Fibroblast of the aortic adventitia (primary cell): ENCODE measurements at places on chromosomes 3 and 15. TPM values are rescaled to one million over a fixed set of nuclear protein-coding genes. Genes with fewer than 3 reads are reported as not detected.
A peak's percentile ranks its signal among the peaks of the same experiment; 100 is the strongest.

DNA sequence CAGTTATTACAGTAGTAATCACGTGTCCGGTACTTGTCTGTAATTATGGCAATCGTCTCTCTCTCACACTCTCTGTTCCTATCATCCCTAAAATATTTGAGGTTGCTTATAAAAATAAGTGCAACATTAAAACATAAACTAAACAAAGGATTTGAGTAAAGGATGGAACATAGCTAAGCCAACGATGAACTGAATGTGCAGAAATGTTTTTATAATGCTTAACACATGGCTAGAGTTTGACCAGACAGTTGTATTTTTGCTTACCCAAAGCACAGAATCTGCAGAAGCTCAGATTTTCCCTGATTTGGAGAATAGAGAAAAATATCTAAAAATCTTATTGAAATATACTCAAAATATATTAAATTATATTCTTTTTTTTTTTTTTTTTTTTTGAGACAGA, 1030.9 kb downstream of the NAALADL2 start:
- no peak for DNase-seq

DNA sequence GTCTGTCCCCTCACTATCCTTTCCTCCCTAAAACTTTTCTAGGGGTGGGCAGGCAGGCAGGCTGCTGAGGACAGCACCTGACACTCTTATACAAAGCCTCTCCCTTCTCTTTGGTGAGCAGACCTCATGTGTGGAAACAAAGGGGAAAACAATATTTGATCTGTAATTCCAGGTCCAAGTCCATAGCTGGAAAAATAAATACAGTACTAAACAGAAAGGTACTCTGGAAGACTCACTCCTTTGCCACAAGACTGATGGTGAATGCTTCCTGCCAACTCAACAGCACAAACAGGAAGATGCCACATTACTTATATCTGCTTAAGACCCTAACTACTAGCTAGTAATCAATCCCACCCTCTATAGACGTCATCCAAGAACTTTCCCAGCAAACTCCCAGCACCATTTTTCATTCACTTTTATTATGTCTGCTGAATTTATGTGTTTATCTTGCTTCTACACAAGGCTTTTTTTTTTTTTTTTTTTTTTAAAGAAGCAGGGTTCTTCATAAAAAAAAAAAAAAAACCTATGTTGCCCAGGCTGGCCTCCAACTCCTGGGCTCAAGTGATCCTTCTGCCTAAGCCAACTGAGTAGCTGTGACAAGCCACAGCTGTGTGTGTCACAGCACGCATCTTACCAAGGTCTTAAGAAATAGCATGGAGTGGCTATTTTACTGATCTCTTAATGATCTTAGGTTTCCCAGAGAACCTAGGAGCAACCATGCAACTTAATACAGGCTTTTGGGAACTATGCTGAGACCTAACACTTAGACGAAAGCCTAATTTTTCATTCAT, 44.2 kb upstream of the CSPG5 start:
- no peak for DNase-seq

Gene HRG
- not detected in 2 replicates for total RNA-seq

DNA sequence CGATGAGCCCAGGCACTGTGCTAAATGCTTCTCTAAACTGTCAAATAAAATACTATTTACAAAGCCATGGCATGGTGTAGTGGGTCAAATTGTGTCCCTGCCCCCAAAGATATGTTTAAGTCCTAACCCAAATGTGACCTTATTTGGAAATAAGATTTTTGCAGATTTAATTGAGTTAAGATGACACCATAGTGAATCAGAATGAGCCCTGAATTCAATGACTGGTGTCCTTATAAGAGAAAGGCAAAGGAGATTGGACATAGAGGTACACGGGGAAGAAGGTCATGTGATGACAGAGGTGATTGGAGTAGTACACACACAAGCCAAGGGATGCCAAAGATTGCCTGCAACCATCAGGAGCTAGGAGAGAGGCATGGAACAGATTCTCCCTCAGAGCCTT, 121.6 kb upstream of the VEPH1 start:
- no peak for DNase-seq

GRCh38 chr3:143237077-143237627, 117.6 kb downstream of the CHST2 start:
- peak; percentile 10 for DNase-seq

Gene IFT122
- total RNA-seq: 21.4 and 38.0 TPM in 2 replicates

DNA sequence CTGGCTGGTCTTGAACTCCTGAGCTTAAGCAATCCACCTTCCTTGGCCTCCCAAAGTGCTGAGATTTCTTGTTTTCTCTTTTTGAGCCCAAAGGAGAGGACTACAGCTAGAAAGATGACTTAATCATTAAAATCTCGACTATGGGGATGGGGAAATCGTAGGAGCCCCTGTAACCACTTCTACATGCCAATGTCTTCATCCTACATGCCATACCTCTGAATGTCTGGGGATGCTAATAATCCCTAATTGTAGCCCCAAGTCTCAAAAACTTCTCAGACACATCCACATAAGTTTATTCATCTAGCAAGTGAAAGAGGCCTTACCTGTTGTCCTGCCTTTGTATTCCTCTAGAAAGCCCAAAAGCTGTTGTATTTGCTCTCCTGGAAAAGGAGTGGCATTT, 3.7 kb upstream of the RHOV start:
- DNase-seq: no peak

DNA sequence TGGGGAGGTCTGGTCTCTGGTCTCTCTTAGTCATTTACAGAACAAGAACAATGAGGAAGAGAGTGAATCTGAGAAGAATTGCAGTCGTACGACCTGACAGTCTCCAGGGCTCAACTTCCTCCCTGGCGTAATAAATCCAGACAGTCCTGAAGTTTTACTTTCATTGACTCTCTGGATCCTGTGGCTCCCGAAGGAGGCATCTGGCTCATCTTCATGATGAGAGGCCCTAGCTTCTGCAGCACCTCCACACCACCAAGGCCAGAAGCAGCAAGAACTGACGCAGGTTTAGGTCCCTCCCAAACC, 11.8 kb upstream of the CYFIP1 start:
- DNase-seq: no peak

Gene GOLGA8S
- under 0.01 TPM in 1 of 2 replicates, not detected in the other for total RNA-seq

GRCh38 chr3:159458982-159459381, 529.7 kb upstream of the IL12A start:
- no peak for DNase-seq

GRCh38 chr15:66723826-66724731, 22.0 kb downstream of the SMAD6 start:
- peak; percentile 41 for DNase-seq

- no peak for DNase-seq
Measured at GRCh38 chr3:27024493-27024892, 344.7 kb downstream of the NEK10 start.

DNA sequence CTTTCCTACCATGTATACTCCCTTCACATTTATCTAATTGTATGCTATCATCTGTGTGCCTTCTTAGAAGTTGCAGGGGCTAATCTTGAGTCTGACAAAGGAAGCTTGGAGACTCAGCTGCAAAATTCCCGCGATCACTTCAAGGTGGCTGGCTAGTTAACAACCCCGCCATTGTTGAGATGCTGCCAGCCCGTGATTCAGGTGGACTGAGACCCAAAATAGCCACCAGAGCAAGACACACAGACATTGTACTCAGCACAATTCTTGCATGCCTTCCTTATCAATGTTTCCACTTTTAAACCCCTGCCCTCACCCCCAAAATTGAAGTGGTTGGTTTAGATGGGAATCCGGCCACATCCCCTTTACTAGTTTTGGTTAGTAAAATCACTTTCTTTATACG, 225.8 kb upstream of the ZNF717 start:
- no peak for DNase-seq

GRCh38 chr3:139476348-139476747, at the start of gene RBP2:
Gene RBP2 (minus strand): TSS chr3:139476516. CDS start chr3:139476459, 57 bp downstream.
- no peak for DNase-seq

- peak; percentile 9 for DNase-seq
Measured at GRCh38 chr3:73141525-73141924, 80.1 kb downstream of the EBLN2 start.

Gene RTP3
- total RNA-seq: not detected in 2 replicates

DNA sequence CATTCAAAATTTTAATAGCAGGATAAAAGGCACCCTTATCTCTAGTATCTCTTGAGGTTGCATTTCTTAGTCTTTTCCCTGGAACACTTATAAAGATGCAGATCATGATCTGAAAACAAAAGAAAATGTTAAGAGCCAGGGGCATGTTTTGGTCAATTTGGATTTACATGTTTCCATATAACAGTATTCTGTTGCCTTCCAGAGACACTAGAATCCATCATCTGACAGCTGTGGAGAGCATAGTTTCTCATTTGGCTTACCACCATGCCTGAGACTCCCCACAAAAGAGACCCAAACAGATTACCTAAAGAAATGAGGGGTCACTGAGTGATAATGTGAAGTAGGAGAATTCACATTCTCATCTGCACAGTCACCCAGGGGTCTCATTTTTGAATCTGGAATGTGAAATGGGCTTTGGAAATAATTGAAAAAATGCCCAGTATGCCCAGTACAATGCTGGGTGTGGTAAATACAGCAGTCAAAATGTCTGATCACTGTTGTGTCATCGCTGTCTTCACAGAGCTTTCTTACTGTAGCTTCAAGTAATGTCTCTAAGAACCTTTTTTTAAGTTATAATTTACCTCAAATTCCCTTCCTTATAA, 79.9 kb upstream of the ZBTB20 start:
- peak; percentile 52 for DNase-seq

- no peak for DNase-seq
Measured at GRCh38 chr15:53530761-53531160, 228.7 kb downstream of the WDR72 start.

- no peak for DNase-seq
Measured at GRCh38 chr15:32646291-32646690, 4.8 kb downstream of the SCG5 start.

- DNase-seq: peak; percentile 59
Measured at GRCh38 chr3:45819543-45819942, 22.4 kb downstream of the LZTFL1 start.

DNA sequence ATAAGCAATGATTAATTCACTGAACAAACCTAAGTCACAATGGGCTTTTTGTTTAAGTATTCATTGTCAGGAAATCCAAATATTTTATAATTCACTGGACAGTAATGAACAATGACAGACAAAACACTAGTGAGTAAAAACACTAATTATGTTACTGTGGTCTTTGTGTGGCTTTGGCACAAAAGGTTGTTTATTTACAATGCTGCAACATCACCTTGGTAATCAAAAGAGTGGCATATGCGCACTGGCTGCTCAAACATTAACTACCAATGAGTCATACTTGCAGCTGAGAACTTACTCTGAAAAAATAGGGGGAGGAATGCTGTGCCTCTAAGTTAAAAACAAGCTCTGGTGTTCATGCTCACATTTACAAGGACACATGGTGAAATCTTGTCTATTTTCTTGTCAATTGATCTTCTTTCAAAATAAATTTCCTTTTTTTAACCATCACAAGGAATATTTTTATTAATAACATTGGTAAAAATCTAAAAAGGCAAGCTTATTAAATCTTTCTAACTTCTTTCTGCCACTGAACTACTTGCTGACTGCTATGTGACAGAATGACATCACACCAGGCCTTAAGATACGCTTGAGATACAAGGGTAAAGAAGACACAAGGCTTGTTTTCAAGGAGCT, 85.2 kb upstream of the PPIB start:
- peak; percentile 79 for DNase-seq

DNA sequence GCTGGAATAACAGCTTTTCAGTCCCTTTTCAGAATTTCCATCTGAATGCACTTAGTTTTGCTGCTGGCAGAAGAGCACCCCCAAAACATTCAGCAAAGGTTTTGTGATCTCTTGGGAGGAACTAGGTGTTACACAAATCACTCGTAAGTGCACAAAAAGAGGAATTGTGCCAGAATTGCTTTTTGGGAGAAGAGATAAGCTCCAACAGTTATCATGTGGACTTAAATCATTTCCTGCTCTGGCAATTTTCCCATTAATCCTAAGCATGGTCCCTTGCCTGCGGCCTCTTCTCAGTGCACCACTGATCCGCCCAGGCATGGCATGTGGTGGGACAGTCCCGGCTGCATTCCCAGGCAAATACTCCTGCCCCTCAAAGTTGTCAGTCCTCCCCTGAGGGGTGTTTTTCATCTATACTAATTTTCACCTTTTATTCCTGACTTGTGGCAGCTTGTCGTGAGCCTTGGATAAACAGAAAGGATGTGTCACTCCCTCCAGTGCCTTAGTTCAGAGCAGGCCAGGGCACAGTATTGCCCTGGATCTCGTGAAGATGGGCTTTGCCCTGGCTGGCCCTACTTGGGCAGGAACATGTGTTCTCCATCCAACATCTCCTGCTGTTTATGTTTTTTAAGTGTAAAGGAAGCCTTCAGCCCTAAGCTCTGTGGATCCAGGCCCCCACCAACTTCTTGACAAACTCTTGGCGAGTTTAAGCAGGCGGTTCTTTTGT, 44.6 kb upstream of the VILL start:
- peak; percentile 91 for DNase-seq

GRCh38 chr3:24240306-24240705, 254.3 kb downstream of the THRB start:
- DNase-seq: no peak

- peak; percentile 16 for DNase-seq
Measured at GRCh38 chr3:149968216-149968615, 2.5 kb downstream of the PFN2 start.

GRCh38 chr15:96728591-96728990, 398.1 kb downstream of the NR2F2 start:
- no peak for DNase-seq

- peak; percentile 74 for DNase-seq
Measured at GRCh38 chr3:37905987-37906674, 44.5 kb downstream of the CTDSPL start.

Gene EIF2B5
- 18.4 and 28.1 TPM in 2 replicates for total RNA-seq

DNA sequence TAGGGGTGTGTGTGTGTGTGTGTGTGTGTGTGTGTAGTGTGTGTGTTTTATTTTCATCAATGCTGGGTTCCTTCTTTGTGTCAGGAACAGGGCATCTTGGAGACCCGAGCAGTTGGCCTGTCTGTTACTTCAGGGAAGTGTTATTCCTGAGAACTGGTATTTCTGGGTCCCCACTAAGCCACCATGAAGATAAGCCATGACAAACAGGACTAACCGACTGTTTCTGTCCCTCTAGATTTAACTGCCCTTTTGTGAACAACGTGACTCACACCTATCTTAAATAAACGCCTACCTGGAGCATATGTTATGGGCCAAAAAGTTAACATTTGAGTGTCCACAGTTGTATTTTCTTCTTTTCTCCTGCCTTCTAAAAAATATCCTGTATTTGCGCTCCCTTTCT, 19.5 kb downstream of the SIDT1 start:
- DNase-seq: no peak

- DNase-seq: no peak
Measured at GRCh38 chr3:44363591-44363990, 25.0 kb downstream of the TCAIM start.

- no peak for DNase-seq
Measured at GRCh38 chr3:156793400-156793799, 32.8 kb upstream of the LEKR1 start.

Gene SLC22A13
- total RNA-seq: 0.45 TPM in 1 of 2 replicates, not detected in the other

Gene MUC20
- total RNA-seq: 0.63 and 4.5 TPM in 2 replicates

Gene ACP3
- total RNA-seq: 0.63 TPM in 1 of 2 replicates, not detected in the other

DNA sequence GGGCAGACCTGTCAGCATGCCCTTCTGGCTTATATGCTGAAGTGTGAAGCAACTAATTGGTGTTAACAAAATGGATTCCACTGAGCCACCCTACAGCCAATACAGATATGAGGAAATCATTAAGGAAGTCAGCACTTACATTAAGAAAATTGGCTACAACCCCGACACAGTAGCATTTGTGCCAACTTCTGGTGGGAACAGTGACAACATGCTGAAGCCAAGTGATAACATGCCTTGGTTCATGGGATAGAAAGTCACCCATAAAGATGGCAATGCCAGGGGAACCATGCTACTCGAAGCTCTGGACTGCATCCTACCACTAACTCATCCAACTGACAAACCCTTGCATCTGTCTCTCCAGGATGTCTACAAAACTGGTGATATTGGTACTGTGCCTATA, 9.4 kb downstream of the PIK3CB start:
- DNase-seq: no peak

- DNase-seq: no peak
Measured at GRCh38 chr3:114635878-114636277, 342.1 kb downstream of the TIGIT start.
